ENCODE measurements at places on chromosomes 12 and 14. TPM values are rescaled to one million over a fixed set of nuclear protein-coding genes. Genes with fewer than 3 reads are reported as not detected.

- DNase-seq, result no peak
- H3K4me1 ChIP-seq, result no peaks in the 10 kb centered on the region
- H3K36me3 ChIP-seq, result no peaks in the 10 kb centered on the region
- no peaks in the 10 kb centered on the region for H3K27me3 ChIP-seq
- no peak overlapping the region for H3K4me3 ChIP-seq
Observed at GRCh38 chr14:58697266-58697929, 59.6 kb downstream of the DACT1 start.

DNA sequence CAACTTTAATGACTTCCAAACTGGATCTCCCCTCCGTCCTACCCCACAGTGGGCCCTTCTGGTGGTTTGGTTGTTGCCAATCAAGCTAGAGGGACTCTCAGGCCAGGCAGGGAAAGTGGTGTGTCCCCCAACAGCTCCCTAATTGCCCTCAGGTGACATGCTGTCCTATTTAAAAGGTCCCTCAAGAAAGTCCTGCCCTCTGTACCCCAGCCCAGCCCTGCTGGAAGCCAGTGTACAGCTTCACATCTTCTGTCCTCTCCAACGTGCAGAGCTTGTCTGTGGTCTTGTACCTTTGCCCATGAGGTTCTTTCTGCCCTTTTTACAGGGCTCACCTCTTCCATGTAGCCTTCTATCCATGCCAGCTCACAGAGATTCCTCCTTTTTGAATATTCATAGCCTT lies 4.2 kb downstream of the RIN3 start:
- no peaks in the 10 kb centered on the region for H3K36me3 ChIP-seq
- H3K4me3 ChIP-seq, result no peak overlapping the region
- no peaks in the 10 kb centered on the region for H3K27me3 ChIP-seq

GRCh38 chr14:87994974-87995373 lies 2.0 kb upstream of the GALC start:
- no peak overlapping the region for H3K4me3 ChIP-seq
- peaks cover 4% of the 10 kb centered on the region for H3K4me1 ChIP-seq
- DNase-seq, result no peak

DNA sequence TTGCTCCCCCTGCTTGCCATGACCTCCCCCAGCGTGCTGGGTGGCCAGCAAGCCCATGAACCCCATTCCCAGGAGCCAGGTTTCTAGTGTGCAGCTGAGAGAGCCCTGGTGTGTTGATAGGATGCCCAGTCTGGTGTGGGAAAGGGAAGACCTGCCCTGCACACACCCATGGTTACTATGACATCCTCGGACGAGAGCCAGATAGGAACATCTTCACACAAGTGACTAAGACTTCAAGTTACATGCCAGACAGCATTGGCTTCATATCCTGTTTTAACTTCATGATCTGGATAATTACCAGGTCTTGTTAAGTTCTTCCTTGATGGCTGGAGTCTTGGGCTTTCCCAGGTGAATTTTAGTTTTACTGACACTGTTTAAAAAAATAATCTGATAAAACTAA lies 196.6 kb upstream of the EGLN3 start:
- no peak for DNase-seq
- H3K27me3 ChIP-seq, result no peaks in the 10 kb centered on the region
- no peak overlapping the region for H3K27ac ChIP-seq
- no peaks in the 10 kb centered on the region for H3K4me1 ChIP-seq

GRCh38 chr12:51855586-51856428 lies 7.3 kb upstream of the FIGNL2 start:
- no peak overlapping the region for H3K4me3 ChIP-seq
- no peak overlapping the region for H3K27ac ChIP-seq
- no peaks in the 10 kb centered on the region for H3K4me1 ChIP-seq
- H3K27me3 ChIP-seq, result no peaks in the 10 kb centered on the region
- H3K36me3 ChIP-seq, result no peaks in the 10 kb centered on the region

The VDR gene
- total RNA-seq, result 4.9 TPM

The PA2G4 gene
- total RNA-seq, result 40.1 TPM
